ENCODE measurements at places on chromosomes 2 and 18. TPM values are rescaled to one million over a fixed set of nuclear protein-coding genes. Genes with fewer than 3 reads are reported as not detected.

- DNase-seq: peak; percentile 42
Observed at GRCh38 chr2:212227755-212228154, 310.8 kb downstream of the ERBB4 start.

DNA sequence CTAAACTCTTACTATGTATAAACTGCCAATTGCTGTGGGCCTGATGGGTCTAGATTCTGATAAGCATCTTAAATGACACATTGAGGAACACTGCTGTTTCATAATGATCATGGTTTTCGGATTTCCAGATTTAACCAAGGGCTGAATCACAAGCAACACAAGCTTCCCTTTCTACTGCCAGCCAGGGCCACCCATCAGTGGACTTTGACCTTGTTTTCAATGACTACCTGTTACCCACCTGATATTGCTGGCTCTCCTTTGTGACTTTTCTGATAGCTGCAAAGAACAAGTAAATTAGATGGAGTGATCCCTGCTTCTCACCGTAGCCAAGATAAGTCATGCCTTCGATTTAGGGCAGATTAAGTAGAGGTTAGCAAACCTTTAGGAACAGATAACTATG is 259.0 kb downstream of the PAX3 start:
- no peak for DNase-seq

DNA sequence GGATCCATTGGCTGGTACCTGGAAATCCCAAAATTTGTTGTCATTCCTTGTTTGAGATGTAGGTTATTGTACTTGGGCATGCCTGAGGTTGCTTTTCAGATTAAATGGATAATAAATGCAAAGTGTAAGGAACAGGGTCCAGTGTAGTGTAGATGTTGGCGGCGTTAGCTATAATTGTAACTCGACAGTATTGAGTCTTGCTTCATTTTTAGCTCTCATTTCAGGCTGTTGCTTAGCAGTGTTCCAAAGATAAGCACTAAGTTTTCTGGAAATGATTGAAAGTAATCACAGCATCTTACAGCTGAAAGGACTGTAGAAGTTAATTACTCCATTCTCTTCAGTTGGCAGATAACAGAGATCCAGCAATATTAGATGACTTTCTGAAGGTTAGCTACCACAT is 47.8 kb upstream of the SPTBN1 start:
- no peak for DNase-seq

Gene SLC14A1
- total RNA-seq: not detected

Gene PRKAG3
- not detected for total RNA-seq

DNA sequence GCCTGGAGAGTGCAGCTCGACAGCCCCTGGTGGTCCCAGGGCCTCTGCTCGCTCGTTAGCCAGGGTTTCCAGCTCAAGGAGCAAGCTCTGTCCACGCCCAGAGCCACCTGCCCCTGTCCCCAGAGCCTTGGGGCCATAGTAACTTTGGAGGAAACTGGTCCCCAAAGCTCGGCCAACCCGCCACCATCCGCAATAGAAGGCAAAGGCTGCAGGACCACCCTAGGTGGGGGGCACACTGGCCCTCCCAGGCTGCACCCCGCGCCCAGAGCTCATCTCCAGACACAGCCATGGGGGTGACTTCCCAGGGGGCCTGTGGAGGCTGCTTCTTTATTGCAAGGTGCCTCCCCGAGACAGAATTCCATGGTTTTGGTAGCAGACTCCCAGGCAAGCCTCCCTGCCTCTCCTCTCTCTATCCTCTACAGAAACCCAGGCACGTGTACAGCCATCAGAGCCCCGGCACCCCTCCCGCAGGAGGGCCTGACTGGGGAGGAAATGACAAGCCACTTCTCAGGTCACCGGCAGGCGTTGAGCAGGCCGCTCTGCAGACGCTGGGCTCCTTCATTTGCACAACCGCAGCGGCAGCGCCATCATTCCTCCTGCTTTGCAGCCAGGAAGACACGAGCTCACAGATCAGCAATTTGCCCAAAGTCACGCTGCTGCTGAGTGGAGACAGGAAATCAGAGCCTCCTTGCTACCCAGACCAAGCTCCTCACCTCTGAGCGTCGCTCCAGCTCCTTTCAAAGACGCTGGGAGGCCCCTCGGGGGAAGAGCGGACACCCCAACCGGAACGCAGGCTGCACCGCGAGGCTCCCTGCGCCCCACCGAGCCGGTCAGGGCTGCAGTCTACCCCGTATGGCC is 80.2 kb downstream of the NDUFA10 start:
- no peak for DNase-seq

Gene MAPK4
- total RNA-seq: 6.0 TPM

GRCh38 chr2:161337247-161337646 is 29.0 kb downstream of the PSMD14 start:
- no peak for DNase-seq

- no peak for DNase-seq
Observed at GRCh38 chr18:47254341-47254939, 3.0 kb upstream of the SKOR2 start.

Gene ZNF804A
- not detected for total RNA-seq

- DNase-seq: no peak
Observed at GRCh38 chr2:66753660-66754059, 318.7 kb downstream of the MEIS1 start.

- no peak for DNase-seq
Observed at GRCh38 chr2:234676783-234677450, 180.0 kb upstream of the ARL4C start.

DNA sequence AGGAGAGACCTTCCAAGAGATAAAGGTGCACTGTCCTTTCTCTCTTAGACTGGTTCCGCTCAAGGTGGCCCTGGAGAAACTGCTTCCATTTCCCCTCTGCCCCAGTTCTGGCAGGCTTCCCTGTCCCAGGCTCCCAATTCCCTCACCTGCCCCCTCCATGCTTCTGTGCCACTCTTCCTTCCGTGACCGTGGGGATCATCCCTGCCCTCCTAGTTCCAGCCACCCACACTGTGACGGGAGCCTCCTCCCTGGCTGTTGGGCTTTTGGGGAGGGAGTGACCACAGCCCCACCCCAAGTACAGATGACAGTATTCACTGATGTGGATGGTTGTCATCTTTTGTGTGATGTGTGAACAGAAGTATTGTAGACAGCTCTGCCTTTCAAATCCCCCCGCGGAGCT is 2.8 kb downstream of the IMPA2 start:
- DNase-seq: no peak

Gene LBX2
- total RNA-seq: 1.9 TPM

- no peak for DNase-seq
Observed at GRCh38 chr2:190968522-190968921, 45.4 kb downstream of the STAT1 start.

- DNase-seq: no peak
Observed at GRCh38 chr2:20398956-20399567, 47.8 kb upstream of the RHOB start.

Gene KLHL41
- 0.29 TPM for total RNA-seq

DNA sequence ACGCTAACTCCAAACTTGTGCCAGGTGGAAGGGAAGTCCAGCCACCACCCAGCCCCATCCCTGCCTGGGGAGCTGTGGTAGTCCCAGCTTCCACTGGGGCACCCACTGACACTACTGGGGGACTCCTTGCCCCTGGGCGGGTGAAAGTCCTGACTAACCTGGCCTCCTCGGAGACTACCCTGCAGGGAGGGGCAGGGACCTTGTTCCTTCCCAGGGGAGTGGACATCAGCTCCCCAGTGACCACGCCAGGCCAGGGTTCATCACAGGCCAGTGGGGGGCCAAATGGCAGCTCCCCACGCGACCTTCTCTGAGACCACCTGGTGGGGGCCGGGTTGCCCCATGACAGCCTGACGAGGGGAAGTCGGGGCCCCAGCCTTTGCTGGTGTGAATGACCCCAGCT is 420.0 kb upstream of the SALL3 start:
- no peak for DNase-seq

Gene REG3A
- total RNA-seq: not detected

- DNase-seq: peak; percentile 14
Observed at GRCh38 chr2:197708331-197708730, 3.2 kb downstream of the MARS2 start.

GRCh38 chr2:174764280-174765255 is at the start of gene CHRNA1:
Gene CHRNA1, minus strand, starts transcription at chr2:174764472. Its CDS starts 78 bp downstream, at chr2:174764394.
- no peak for DNase-seq

DNA sequence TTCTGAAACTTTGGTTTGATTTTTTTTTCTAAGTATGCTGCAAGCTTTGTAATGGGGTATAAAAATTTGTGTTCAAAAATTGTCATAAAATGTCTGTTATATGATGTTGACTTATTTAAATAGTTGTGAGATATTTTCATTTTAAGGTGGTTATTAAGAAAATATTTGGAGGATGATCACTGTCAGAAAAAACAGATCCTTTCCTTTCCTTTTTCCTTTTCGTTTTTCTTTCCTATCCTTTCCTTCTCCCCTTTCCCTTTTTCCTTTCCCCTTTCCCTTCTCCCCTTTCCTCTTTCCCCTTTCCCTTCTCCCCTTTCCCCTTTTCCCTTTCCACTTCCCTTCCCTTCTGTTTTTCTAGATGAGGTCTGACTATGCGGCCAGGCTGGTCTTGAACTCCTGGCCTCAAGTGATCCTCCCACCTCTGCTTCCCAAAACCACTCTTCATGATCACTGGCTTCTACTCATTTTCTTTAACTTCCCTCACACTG is 640.5 kb downstream of the PLCL1 start:
- no peak for DNase-seq

DNA sequence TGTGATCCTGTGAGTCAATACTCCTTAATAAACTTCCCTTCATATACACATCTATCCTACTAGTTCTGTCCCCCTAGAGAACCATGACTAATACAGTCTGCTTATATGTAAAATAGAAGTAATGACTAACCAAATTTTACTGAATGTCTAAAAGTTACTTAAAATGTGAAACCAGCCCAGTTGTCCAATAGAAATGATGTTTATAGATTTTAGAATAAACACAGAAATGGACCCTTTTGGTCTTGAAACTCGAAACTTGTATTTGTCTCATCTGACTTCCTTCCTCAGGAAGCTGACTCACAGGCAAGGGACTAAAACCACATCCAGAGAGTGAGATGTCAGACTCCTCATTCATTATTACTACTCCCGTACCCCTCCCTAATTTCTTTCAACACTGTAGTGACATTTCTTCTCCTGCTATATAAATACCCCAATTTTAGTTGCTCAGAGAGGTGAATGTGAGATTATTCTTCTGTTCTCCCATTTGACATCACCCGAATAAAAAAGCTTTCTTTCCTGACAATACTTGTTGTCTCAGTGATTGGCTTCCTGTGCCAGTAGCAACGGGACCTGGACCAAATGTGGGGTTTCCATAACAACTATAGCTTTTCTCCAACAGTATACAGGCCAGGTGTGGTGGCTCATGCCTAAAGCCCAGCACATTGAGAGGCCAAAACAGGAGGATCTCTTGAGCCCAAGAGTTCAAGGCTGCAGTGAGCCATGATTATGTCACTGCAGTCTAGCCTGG is 486.0 kb downstream of the ERBB4 start:
- no peak for DNase-seq

Data from kidney epithelial cell (primary cell).